Brain microvascular endothelial cell (primary cell): ENCODE measurements at places on chromosomes 11 and 22.
A peak's percentile ranks its signal among the peaks of the same experiment; 100 is the strongest.

GRCh38 chr11:58927393-58928106 is 11.7 kb upstream of the GLYATL1 start:
- no peak for DNase-seq

DNA sequence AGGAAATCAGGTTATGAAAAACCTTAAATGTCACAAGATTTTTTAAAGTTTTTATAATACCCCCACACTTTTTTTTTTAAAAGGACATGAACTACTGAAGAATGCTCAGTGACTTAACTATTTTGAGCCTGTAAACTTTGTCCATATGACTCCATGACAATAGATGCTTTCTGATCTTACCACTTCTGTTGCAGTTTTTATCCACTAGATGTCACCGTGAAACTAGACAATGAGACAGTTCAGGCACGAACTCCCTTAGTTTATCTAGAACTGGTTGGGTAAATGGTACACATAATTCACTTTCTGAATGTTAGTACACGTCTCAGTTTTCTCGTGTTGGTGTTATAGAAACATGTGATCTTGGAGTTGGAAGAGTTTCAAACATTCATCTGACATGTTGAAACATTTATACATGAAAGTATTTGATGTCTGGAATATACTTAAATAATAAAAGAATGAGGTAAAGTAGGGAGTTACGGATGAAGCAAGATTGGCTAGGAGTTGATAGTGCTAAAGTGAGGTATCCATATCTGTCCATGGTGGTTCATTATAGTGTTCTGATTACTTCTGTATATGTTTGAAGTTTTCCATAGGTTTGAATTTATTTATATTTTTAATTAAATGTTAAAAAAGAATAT is 8.1 kb downstream of the CCDC15 start:
- DNase-seq = peak; percentile 78

DNA sequence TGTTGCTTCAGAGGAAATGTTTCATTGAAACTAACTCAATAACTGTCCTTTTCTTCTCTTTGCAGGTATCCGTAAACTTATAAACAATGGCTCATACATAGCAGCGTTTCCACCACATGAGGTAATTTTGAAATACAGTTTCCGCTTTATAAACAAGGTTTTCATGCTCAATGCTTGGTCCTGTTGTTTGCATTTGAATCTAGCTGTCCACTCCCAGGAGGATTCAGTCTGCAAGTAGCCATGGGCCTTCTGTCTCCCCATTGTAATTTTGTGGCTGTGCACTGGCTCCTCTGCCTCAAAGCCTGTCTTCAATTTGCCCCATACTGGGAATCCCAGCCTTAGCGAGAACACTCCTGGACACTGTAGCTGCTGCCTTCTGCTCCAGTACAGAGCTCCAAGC is 34.7 kb downstream of the MUC15 start:
- no peak for DNase-seq

DNA sequence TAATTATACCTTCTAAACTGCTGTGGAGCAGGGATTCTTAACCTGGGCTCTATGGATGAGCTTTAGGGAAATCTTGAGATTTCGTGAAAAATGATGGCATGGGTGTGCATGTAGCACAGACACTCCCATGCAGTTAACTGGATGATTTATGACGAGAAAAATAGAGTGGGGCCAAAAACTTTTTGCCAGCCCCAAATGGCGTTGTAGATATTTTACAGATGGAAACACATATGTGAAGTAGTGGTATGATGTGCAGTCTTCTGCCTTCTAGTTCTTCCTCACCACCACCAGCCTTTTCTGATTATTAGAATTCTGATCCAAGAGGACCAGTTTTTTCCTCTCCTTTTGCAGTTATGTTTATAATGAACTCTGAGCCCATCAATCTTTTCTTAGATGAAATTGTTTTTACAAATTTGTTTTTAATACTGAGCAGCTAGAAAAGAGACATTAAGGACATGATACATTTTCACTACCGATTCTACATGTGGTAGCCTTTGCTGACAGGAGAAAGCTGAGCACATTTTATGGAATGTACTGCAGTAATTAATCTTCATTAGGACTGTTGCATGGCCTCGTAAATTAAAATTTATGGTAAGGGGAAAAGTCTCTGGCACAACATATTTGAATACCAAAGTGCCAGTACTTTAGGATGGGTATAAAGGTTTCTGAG is 261.4 kb downstream of the DDX10 start:
- DNase-seq = no peak

DNA sequence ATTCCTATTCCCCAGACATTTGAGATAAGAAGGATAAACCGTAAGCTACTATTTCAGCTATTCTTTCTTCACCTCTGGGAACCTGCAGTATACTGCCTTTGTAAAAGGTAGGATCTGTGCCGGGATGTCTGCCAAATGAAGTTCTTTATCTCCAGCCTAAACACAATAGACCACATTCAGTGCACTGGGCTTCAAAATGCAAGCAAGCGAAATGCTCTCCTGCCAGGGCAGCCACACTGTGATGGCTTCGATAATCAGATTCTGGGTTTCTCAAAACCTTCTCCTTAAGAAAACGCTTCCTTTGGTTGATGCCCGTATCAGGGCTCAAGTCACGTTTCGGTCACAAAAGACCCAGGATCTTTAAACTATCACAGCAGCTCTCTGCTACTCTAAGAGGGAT is 299.5 kb upstream of the B3GAT1 start:
- no peak for DNase-seq

DNA sequence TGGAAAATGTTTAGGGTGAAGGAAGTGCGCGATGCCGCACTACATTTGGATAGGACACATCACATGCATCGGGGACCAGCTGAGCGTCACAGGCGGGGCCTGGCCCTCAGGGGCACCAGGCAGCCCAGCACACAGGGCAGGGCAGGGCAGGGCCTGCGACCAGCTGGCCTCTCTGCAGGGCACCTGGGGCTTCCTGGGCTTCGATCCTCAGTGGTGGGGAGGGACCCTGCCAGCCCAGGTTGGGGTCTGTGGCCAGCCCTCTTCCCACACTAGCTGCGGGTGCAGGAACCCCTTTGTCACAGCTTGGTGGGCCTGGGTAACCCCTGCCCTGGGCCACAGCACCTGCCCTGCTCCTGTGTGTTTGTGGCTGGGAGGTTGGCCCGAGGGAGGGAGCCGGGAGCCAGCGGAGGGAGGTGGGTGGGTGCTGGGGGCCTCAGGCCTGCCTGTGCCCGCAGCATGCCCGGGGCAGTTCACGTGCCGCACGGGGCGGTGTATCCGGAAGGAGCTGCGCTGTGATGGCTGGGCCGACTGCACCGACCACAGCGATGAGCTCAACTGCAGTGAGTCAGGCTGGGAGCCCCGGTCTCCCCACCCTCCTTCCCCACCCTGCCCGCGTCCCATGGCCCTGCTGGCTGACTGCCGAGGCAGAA is 37.9 kb downstream of the ST14 start:
- no peak for DNase-seq

- DNase-seq = peak; percentile 94
Observed at GRCh38 chr11:99773646-99774045, 752.9 kb downstream of the CNTN5 start.

- DNase-seq = no peak
Observed at GRCh38 chr11:72239313-72239848, 4.6 kb downstream of the PHOX2A start.

DNA sequence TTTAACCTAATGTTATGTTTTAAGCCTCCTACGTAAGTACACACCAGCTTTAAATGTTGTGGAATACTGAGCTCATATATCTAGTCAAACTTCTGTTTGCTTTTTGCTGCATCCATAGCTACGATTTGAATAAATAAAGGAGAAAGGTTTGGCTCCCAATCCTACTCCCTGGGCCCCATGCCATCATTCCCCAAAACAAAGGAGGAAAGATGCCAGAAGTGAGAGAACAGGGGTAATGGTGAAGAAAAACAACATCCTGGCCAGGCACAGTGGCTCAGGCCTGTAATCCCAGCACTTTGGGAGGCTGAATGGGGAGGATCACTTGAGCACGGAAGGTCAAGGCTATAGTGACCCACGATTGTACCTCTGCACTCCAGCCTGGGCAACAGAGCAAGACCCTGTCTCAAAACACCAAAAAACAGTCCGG is 26.5 kb downstream of the SCGB1A1 start:
- DNase-seq = no peak

DNA sequence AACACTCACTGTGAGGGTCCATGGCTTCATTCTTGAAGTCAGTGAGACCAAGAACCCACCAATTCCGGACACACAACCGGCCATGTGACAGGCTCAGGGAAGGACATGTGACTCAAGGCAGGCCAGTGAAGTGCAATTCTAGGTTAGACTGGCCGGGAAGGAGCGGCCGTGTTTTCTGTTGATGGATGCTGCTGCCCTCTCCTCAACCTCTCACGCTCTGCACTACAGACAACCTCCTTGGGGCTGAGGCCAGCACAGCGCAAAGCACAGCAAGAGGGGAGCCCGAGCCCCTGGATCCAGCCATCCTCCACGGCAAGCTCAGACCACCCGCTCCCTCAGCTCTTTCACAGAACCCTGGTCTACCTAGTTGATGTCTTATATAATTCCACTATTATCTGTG is 2.8 kb downstream of the NUDT8 start:
- no peak for DNase-seq

DNA sequence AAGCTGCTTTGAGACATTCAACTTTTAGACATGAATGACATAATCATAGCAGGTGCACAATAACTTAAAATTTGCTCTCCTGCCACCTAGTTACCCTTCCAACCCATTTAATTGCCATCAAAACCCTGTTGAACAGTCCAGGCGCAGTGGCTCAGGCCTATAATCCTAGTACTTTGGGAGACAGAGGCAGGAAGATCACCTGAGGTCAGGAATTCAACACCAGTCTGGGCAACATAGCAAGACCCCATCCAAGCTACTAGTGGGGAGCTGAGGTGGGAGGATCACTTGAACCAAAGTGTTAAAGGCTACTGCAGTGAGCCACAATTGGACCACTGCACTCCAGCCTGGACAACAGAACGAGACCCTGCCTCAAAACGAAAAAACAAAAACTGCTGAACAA is 4.0 kb upstream of the PHF21A start:
- DNase-seq = no peak

DNA sequence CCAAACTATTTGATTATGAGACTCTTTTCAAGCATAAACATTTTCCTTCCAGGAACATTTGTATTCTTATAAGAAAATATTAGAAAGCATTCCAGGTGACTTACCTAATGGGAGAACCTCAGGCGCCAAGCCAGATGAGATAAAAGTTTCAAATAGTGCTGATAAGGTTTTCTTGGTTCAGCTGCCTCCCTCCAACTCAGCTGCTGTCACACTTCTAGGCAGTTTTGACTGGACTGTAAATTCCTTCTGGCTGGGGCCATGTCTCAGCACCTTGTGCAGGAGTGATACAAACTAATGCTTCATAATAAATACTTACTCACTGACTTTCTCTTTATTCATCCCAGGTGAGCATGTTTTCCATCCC is 131.1 kb downstream of the MED15 start:
- DNase-seq = no peak

DNA sequence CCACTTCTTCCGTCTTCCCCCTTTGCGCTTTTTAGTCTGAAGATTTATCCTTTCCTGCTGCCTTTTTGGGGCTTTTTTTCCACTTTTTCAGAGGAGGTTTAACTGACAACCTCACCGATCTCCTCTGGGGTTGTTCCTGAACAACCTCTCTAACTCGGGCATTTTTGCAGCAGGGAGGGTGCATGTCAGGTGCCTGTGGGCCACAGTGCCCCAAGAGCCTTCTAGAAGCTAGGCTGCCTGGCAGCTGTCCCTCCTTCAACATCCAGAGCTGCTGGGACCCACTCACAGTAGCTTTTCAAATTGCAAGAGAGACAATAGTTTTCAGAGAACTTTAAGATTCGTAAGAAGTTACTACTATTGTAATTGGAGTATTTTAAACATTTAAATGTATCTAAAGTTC is 1112.4 kb upstream of the CNTN5 start:
- no peak for DNase-seq

GRCh38 chr11:69721745-69722144 is 17.9 kb upstream of the FGF19 start:
- DNase-seq = no peak

DNA sequence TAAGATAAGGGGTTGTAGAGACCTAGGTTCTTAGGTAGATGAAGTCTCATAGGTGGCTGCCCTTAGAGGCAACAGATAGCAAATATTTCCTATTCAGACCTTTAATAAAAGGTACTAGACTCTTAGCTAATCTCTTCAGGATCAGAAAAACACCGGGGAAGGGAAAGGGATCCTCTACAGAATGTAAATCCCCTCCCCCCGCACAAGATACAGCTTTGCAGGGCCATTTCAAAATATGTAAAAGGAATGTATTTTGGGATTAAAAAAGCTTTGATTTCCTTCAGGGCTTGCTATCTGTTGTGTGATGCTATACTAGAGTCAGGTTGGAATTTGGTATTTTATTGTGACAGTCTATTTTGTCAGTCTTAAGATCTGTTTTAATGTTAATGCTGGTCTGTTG is 113.2 kb downstream of the SWAP70 start:
- no peak for DNase-seq

- DNase-seq = no peak
Observed at GRCh38 chr11:21554284-21554683, 638.6 kb upstream of the ANO5 start.

DNA sequence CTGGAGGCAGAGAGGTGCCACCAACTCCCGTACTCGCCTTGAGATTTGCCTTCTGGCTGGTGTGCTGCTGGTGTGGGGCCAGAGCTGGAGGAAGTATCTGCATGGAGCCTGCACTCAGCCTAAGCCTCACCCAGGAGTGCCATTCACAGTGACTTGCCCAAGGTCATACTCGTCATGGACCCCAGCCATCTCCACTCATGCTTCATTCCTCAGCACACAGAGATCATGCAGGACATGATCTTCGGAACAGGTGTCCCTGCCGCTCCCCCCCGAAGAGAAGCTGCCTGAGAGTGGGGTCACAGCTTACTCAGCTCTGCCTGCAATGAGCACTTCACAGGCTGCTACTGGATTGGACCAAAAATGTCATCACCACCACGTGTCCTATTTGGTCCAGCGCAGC is 49.0 kb downstream of the PC start:
- no peak for DNase-seq

DNA sequence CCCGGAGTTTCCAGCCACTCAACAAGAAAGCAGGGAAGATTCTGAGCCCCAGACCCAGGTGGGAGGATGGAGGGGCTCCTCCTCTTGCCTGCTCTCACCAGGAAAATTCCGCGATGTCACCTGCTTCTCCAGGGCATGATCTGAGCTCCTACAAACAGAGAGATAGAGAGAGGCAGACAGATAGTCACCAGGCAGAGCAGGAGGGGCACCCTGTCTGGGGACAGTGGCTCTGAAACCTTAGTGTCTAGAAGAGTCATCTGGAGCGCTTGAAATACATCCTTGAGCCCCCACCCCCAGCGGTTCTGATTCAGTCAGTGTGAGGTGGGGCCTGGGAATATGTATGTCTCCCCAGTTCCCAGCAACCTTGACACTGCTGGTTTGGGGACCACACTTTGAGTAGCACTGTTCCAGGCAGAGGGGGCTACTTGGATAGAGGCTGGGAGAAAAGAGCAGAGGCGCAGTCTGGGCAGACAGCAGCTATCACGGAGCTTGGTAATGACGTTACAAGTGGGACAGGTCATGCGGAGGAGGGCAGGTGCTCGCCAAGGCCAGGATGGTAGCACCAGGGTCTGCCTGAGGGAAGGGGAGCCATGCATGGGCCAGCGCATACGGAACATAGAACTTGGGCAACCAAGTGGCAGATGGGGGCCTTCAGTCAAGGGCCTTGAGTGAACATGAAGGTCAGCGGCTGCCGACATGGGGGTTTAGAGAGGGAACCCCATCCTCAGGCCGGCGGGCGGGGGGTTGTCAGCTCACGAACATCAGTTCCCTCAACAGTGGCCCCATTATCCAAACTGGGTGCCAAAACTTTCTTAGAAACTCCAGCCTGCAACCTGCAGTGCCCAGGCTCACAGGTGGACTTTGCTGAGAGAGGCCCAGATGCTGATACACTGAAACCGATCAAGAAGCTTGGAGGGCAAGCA is 60.9 kb upstream of the MYEOV start:
- DNase-seq = no peak

- no peak for DNase-seq
Observed at GRCh38 chr11:76164861-76165751, 41.2 kb downstream of the WNT11 start.
